ENCODE measurements at places on chromosomes 12 and 14.

- DNase-seq: no peak
These were observed 78.8 kb upstream of the EVL start for GRCh38 chr14:99986396-99986795.

DNA sequence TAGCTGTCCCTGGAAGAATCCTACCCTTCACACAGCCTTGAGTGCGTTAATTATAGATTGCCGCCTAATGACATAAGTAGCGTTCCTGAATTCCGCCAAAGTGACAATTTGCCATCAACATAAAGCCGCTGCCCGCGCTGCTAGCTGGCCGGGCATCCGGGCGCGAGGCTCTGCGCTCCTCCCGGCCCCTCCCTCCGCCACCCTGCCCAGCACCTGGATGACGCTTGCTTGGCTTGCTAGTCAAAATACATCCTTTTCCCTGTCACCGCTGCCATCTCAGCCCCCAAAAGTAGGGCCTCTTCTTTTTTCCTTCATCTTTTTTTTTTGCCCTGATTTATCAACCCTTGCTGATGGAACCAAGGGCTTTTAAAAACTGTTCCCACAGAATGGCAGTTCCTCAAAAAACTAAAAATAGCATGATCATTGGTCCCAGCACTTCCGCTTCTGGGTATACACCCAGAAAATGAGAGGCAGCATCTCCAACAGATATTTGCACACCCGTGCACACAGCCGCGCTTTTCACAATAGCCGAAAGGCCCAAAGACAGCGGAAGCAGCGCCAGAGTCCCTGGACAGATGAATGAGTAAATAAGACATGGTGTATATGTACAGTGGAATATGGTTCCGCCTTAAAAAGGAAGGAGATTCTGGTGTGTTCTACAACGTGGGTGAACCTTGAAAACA is 235.2 kb downstream of the BCL11B start:
- DNase-seq: no peak

- DNase-seq: no peak
These were observed 98.7 kb downstream of the BBS10 start for GRCh38 chr12:76249501-76249900.

DNA sequence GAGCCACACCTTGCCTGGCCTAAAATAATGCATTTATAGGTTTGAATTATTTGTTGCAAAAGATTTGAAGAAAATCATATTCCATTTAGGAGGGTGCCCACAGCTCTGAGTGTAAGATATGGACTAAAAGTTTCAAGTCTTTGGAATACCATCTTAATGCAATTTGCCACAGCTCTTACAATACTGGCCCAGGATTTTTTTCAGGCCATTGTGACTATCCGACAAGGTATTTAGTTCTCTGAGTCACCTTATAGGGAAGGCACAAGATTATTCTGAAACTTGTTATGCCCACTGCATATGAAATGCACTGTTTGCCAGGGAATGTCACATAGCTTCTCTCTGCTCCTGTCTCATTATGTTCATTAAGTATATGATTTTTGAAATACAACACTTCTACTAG is 29.6 kb upstream of the SLC6A13 start:
- DNase-seq: no peak

Measured in stimulated activated CD4-positive, alpha-beta T cell treated with anti-CD3 and anti-CD28 coated beads, Interleukin-15, amount 100 ng/mL, for 1 hour (primary cell).